ENCODE measurements at places on chromosomes 2 and 18.
A peak's percentile ranks its signal among the peaks of the same experiment; 100 is the strongest.

- no peak for DNase-seq
These were observed 256.4 kb downstream of the SP3 start for GRCh38 chr2:173708806-173709205.

- DNase-seq = no peak
These were observed 14.7 kb downstream of the PCARE start for GRCh38 chr2:29059624-29060023.

- DNase-seq = peak; percentile 44
These were observed 10.2 kb upstream of the THNSL2 start for GRCh38 chr2:88159955-88160415.

GRCh38 chr2:22518641-22519040, 866.3 kb upstream of the KLHL29 start:
- DNase-seq = no peak

DNA sequence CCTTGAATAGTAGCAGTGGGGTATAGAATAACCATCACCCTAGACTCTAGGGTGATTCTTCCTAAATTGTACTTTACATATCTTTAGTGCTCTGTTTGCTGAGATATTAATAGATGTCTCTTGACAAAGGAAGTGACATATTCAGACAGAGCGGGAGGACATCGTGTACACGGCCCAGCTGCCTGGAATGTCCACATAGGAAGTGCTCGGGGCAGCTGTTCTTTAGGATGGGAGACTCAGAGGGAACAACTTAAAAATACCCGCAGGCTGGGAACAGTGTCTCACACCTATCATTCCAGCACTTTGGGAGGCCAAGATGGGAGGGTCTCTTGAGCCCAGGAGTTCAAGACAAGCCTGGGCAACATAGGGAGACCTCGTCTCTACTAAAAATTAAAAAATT, 206.1 kb downstream of the FAM210A start:
- no peak for DNase-seq

DNA sequence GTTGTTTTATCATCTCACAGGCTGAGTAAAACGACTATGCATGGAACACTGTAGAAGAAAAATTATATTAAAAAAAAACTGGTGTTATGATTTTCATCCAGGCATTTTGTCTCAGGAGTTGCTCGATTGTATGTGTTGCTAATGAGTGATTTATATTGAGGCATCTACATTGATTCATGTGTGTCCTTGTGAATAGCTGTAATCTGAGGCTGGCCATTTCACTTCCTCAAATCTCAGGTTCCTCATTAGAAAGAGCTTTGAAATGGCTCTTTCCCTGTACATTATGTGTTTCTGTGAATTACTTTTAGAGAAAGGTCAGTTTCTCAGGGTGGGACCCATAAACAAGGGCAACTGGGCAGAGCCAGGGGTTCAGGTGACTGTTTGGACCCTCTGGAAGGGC, 2.3 kb downstream of the IL18R1 start:
- DNase-seq = no peak

GRCh38 chr2:31324016-31324633, 90.2 kb downstream of the EHD3 start:
- peak; percentile 32 for DNase-seq

DNA sequence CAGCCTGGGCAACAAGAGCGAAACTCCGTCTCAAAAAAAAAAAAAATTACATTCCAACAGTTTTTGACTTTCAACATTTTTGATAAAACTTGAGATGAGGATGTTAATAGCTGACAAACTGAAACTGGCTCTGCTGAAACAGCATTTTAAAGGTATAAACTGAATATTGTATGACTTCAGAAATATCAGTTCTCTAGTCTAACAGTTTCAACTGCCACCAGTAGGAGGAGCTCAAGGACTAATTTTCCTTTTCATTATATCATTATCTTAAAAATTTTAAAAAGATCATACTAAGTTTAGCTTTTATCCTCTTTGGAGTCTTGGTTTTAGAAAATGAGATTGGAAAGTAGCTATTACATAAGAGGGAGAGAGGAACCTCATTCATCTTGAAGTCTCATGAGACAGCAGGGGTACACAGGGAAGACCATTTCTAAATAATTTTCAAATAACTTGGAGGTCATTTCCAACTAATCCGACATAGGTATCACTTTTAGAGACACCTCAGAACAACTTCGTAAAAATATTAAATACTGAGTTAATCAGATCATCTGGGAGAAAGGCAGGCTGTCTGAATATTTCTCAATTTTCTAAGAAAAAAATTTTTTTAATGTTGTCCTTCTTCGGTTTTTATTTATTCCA, 37.6 kb upstream of the MCM6 start:
- DNase-seq = peak; percentile 3

DNA sequence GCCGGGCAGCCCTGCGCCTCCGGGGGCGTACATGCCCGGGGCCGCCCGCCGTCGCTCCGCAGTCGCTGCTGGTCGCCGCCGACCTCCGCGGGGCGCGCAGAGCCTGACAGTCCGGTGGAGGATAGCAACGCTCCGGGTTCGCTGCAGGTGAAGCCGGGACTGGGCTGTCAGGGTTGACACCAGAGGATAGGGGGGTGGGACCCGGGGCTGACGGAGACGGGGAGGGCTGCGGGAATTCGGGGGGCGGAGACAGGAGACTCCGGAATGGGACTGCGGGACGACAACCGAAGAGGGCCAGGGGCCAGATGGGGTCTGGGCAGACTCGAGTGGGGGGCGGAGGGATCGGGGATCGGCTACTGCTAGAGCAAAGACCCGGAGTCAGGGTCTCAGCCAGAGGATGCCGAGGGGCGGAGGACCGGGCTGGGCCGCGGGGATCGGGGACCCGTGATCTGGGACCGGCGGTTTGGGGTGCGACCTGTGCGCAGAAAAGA, 403 bp downstream of the TMEM127 start:
- peak; percentile 1 for DNase-seq

- DNase-seq = no peak
These were observed 122.1 kb downstream of the ARL4C start for GRCh38 chr2:234374736-234375135.

DNA sequence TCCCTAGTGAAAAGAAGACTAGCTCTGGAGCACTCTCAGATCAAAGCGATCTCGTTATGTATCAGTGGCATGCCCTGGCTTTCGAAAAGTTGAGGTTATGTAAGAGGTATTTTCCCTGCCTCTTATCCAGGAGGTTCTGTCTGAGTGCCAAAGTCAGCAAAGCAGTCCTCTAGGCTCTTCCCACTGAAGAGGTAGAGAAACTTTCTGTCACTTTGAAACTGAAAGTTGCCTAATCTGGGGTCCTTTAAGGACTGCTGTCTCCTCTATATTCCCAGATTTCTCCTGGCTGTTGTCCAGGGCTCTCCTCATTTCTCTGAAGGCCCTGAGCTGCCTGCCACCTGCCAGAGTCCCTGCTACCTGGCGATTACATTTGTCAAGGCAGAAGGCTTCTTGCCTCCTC, 96.3 kb downstream of the B3GNT2 start:
- DNase-seq = peak; percentile 40

DNA sequence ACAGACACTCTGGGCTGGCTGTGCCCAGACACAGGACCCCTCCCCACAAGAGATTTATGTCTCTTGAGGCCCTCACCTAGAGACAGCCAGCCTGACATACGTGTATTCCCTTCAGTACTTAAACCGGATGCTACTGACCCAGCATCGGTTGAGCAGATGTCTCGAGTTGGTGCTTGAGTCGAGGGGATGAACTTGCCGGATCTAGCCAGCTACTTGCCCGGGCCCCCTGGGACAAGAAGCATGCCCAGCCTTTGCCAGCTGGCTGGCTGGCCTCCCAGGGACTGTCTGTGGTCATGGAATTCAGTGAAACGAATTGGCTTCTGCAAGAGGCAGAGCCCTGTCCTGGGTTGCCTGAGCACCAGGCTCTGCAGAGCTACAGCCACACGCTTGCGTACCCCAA, 36.0 kb downstream of the DNMT3A start:
- DNase-seq = no peak

GRCh38 chr2:234840336-234840735, 111.5 kb upstream of the SH3BP4 start:
- peak; percentile 63 for DNase-seq

DNA sequence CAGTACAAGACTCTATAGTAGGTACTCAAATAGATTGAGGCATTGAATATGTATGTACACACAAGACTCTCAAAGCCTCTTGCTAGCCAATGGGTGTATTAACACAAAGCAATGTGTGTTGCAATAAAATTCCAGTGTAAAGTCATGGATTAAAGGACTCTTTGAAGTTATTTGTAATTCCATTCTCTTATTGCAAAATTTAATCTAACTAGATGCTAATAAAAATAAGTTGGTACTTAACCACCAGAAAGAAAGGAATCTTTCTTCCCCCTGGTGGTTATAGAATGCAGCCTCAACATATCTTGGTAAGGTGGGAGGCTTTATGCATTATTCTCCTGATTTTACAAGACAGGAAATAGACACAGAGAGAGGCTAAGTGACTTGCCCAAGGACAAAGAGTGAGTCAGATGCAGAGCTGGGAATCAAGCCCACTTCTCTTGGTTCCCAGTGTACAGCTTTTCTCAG, 18.0 kb downstream of the LRP1B start:
- peak; percentile 85 for DNase-seq

- no peak for DNase-seq
These were observed 116.0 kb downstream of the COPS8 start for GRCh38 chr2:237201461-237202287.

DNA sequence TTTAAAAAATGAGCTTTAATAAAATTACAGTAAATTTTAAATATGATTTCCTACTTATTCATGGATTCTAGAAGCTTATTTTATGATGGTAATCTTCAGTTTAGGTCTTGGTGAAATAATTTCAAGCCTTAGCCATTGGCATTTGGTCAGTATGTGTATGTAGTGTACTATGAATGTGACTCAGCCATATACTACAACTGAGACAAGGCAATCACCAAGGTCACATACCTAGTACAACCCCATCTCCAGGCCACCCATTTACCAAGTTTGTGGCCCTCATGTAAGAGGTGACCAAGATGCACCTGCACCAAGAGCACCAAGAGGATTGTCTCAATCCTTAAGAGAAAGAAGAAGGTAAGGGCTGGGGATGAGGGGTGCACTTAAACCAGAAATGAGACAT, 54.8 kb upstream of the FRZB start:
- no peak for DNase-seq

GRCh38 chr2:224173933-224174332, 134.8 kb upstream of the SERPINE2 start:
- no peak for DNase-seq

GRCh38 chr2:143251681-143252080, 122.5 kb downstream of the ARHGAP15 start:
- no peak for DNase-seq

- no peak for DNase-seq
These were observed 67.2 kb downstream of the PTGR3 start for GRCh38 chr18:75141734-75142133.

DNA sequence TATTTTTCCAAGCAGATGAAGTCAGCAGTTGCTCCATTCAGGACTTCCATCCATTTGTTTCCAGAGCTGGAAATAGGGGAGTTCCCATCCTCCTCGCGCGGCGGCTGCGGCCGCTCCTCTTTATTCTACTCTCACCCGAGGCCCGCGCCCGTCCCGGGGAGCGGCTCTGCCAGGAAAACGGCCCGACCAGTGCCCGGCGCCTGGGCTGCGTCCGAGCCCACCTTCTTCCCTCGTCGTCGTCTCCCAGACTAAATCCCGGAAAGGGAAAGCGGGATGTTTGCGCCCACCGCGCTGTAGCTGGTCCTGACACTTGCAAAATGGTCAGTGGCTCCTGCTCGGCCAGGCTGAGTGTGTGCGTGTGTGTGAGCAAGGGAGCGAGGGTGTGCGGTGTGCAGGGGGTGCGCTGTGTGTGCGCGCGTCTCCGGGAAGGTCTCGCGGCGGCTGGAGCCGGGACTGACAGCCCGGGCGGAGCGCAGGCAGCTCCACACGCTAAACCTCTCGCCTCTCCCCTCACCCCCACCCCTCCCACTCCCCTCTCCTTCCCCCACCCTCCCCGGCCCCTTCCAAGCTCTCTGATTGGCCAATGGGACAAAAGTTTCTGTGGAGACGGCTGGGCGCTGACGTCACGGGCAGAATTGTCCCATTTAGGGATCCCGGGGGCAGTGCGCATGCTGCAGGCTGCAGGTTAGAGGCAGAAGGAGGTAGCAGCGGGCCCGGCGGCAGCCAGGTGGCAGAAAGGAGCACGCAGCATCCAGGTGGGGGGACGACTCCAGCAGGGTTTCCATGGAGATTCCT, at the start of gene NOL4:
TSS of gene NOL4 (minus strand) at position 491 of the 795 bp plus-strand sequence. CDS start 1,660 bp downstream, outside the sequence.
- peak; percentile 11 for DNase-seq

DNA sequence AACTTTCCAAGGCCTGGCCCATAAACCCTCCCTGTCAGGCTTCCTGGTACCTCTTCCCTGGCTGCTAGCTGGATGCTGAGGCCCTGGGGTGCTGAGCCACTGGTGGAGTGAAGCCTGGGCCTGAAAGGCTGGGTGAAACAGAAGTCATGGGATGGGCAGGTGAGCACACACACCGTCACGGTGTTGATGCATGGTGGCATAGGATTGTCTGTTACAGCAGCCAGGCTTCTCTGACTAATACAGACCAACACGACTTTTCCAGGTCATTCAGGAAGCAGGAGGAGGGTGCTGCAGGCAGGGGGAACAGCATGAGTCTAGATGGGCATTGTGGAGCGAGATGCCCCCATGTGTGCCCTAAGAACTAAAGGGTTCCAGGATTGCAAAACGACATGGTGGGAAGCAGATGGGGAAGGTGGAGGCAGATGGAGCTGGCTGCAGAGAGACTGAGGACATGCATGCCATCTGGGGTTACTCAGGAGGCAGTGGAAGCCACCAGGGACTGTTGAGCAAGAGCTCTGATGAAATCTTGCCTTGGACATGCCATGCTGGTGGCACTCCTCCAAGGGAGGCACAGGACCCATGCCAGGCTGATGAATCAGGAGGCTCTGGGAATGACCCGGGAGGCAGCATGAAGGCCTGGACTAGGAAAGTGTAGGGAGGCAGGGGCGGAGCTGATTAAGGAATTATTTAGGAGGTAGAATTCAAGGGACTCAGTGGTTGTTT, 480.9 kb downstream of the TSN start:
- no peak for DNase-seq

DNA sequence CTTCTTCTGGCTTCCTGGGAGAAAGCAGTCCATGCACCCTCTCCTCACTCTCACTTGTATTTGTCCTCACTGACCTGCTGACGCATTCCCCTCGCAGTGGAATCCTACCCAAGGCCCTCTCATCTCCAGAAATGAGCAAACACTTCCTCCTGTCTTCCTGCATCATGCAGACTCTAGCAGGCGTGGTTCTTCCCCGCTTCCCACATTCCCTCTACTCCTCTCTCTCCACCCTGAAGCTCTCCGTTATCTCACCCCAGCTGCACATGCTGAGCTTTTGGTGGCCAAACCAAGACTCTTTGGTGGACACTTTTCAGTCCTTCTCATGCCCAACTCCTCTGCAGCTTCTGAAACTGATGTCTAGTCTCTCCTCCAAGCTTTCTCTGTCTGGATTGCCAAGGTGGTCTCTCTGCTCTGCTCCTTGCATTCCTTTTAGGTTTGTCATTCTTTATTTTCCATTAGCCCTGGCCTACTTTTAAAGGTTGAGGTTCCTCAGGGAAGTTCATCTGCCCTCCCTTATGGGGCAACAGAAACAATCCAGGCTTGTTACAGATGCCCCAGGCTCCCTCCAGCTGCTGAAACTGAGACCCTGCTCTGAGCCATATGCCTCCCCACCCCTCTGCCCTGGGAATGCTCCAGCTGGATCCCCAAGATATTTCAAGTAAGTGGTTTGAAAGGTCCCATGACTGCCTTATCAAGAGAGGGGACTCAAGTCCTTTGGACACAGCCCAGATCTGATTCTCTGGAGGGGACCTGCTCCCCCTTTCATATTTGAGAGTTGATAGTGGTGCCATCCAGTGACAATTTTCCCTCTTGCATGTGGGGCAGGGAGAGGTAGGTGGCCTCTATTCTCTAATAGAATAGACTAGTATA, 835 bp upstream of the IL18RAP start:
- DNase-seq = no peak

GRCh38 chr2:33785201-33786106, 186.4 kb upstream of the FAM98A start:
- no peak for DNase-seq
